ENCODE measurements at places on chromosomes 2 and 18.
A peak's percentile ranks its signal among the peaks of the same experiment; 100 is the strongest.

GRCh38 chr2:61411109-61411508, 59.8 kb downstream of the USP34 start:
- DNase-seq: no peak

DNA sequence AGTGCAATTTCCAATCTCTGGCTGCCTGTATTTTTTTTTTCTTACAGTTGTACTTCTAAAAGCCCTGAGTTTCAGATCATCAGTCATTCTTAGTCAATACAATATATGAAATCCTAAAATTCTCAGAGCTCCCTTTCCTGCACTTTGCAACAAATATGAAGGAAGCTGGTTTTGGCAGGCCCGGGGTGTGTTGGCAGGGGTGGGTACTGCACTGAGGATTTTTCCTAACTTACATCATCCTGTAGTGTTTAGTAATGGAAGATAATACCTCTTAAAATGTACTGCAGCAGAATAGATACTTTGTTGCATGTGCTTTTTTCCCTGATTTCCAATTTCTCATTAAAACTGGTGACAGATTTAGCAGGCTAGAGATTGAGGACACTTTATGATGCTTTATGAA, 374.6 kb downstream of the PTH2R start:
- no peak for DNase-seq

GRCh38 chr18:60500960-60501359, 128.4 kb upstream of the MC4R start:
- no peak for DNase-seq

DNA sequence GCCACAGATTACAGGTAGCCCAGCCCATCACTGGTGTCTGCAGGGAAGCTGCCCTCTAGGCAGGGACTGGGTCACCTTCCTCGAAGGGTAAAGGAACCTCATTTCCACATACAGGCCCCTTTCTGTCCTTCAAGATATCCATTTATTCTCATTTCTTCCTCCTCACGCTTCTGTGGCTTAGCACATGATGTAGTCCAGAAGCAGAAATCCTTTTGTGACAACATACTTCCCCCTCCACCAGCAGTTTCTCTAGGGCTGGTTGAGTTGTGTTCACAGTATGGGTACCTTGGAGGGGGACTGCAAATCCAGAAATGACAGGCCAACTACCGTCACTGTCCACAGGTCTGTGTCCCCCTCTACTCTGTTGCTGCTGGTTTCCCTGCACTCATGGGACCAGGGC, 364.9 kb downstream of the ANAPC1 start:
- no peak for DNase-seq

GRCh38 chr18:46891742-46892214, 25.5 kb downstream of the PIAS2 start:
- DNase-seq: no peak

- no peak for DNase-seq
These were observed 89.6 kb downstream of the ACTR3 start for GRCh38 chr2:113979191-113980128.

DNA sequence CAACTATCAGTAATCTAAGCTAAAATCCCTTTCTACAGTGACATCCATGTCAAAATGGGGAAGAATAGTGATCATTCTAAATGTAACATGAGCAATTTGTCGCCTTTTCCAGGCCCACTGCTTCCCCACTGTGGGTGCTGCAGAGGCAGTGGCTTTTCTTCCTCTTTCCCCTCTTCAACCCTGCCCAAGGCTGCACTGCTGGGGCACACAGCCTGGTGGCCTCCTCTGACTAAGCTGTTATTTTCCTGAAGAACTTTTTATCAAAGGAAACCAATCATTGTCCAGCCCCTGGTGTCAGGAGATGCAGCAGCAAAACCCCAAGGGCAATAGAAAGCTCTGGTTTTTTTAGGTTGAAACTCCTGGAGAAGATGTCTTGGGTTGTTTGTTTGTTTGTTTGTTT, 117.6 kb upstream of the KLF7 start:
- no peak for DNase-seq

GRCh38 chr2:46257476-46257875, 39.7 kb upstream of the EPAS1 start:
- DNase-seq: no peak

DNA sequence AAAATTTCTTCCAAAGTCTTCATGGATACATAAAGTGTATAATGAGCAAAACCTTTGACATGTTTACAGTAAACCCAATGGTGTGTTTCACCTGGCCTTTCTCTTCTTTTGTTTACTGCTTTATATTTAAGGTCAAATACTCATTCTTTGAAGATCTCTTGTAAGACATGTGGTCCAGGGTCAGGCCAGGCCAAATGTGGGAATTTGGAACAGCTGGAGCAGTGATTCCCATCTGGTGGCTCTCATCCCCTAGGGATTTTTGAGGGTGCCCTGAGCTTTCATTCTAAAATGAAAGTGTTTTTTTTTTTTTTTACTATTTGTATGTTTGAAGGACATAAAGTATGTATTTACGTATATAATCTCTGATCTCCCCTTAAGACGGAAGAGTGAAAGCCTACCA, 13.8 kb upstream of the MGAT5 start:
- DNase-seq: no peak

DNA sequence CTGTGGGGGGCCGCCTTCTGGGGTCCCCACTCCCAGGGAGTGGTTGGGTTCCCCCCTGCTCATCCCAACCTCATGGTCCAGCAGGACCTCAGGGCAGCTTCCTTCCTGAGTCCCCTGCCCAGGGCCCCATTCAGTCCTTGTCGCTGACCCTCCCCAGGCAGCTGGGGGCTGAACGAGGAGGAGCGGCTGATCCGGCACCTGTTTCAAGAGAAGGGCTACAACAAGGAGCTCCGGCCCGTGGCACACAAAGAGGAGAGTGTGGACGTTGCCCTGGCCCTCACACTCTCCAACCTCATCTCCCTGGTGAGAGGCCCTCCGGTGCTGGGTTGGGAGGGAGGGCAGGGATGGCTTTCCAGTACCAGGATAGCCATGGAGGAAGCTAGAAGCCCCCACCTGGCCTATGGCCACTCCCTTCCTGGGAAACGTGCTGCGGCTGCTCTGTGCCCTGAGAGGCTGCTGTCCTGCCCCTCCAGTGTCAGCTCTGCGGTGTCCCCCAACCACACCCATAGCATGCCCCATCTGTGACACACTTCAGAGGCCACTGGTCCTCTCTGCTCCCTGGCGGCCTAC, 497 bp downstream of the CHRND start:
- DNase-seq: no peak

DNA sequence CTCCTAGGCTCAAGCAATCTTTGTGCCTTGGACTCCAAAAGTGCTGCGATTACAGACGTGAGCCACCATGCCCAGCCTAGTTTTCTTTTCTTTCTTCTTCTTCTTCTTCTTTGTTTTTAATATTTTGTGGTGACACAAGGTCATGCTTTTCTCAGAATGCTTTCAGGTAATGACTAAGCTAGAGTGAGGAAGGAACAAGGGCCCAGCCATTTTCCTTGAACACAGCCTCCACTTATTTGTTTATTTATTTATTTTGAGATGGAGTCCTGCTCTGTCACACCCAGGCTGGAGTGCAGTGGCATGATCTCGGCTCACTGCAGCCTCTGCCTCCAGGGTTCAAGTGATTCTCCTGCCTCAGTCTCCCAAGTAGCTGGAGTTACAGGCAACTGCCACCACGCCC, 74.3 kb upstream of the ST3GAL5 start:
- DNase-seq: no peak

DNA sequence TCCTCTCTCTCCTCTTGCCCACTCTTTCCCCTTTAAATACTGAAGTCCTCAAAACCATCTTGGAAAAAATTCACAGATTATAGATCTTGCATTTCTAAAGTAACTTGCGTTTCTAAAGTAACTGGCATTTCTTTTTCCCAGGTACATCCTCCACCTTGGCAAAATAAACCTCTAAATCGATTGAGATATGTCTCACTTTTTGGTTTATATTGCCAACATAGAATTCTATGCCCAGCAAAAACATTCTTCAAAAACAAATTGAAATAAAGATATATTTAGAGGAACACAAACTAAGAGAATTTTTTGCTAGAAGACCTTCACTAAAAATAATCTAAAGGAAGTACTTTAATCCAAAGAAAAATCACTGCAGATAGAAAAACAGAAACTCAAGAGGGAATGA, 122.5 kb upstream of the RBMS1 start:
- DNase-seq: no peak

DNA sequence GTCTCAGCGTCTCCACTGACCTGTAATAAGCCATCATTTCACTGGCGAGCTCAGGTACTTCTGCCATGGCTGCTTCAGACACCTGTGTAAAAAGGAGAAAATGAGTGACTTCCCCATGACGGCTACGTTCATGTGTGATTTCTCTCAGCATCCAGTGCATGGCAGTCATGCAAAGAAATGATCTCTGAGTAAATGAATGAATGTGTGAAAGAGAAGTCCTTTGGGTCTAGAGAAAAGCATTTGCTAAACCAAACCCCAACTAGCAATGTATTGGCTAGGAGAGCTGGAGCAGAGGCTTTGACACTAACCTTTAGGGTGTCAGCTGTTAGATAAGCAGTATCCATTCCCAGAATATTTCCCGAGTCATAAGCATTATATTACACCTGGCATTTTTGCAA, 417 bp downstream of the IL1B start:
- DNase-seq: no peak

GRCh38 chr2:127715778-127716449, 14.6 kb downstream of the SFT2D3 start:
- DNase-seq: no peak

DNA sequence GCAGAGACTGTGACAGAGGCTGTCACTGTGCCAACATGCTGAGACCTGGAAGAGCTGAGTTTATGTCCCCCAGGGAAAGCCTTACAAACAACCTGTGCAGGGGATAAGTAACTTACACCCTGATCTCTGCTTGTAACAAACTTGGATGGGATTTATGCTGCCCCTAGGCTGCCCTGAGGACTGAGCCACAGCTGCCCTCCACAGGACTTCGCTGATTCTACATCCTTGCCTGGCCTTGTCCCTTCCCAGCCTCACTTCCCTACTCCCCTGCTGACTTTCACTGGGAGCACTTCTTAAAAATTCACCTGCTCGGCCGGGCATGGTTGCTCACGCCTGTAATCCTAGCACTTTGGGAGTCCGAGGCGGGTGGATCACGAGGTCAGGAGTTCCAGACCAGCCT, 45.9 kb upstream of the ASAP2 start:
- DNase-seq: no peak

DNA sequence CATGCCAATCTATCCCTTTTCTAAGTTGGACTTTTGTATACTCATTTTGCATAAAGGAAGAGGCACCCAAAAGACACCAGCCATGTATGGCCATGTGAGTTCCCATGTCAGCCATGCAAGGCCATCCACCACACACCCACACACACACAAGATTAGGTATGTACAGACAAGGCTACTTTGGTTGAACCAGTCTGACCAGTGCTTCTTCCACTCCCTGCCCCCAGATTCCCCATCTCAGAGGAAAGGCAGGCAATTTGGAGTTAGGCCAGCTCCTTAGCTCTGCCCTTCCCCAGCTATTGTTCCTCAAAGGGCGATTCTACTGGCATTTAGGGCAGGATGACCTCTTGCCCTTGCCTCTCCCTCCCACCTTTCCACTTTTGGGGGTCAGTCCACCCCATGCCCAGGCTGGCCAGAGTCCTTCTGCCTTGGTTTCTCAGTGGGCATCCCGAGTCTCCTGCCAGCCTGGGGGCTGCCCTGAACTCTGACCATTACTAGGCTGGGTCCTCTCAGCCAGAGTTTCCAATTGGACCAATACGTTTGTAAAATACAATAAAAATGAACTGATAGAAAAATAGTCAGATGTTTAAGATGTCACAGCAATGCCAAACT, 101.1 kb downstream of the ZBTB7C start:
- DNase-seq: no peak

GRCh38 chr2:213306316-213306942, 22.2 kb downstream of the SPAG16 start:
- no peak for DNase-seq

DNA sequence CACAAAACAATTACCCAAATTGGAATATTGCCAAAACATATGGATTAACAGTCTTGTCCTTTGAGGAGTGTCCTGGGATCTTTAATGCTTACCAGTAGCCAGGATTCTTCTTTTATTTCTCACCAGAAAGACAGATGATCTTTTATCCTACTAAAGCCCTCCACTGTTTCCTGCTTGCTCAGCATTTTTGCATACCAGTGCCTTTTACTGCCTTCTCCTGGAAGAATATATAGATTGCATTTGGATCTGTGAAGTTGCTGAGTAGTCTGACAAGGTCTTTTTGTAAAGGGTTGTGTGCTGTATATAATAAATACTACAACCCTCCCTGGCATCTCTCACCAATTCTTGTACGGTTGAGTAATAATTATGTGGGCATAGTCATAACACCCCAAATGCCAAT, 652.2 kb downstream of the LRRTM4 start:
- no peak for DNase-seq

GRCh38 chr2:201232467-201232815, 27.9 kb upstream of the CASP8 start:
- no peak for DNase-seq

DNA sequence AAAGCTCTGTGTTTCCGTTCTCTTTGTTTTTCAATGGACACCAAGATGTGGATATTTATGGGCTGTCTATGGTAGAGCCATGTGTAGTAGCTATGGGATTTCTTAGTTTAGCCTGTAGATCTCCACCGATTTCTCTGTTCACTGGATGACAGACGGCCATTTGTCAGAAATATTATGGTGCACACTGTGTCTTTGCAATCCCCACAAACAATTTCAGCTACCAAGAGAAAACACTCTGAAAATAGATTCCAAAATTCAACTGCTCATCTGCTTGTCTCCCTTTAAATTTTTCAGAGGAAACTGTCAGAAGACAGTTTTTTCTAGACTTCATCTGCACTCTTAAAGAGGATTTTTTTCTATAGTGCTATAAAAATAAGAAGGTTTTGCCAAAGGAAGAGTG, 166.8 kb downstream of the CD226 start:
- DNase-seq: no peak

- peak; percentile 65 for DNase-seq
These were observed 34.6 kb downstream of the TGFBRAP1 start for GRCh38 chr2:105294844-105295481.

GRCh38 chr2:110143982-110144381, 28.4 kb upstream of the MALL start:
- DNase-seq: no peak
